Activated CD4-positive, alpha-beta T cell treated with anti-CD3 and anti-CD28 coated beads for 1 hour (primary cell): ENCODE measurements at places on chromosomes 1 and 21.
A peak's percentile ranks its signal among the peaks of the same experiment; 100 is the strongest.

GRCh38 chr1:111656086-111657017, 36.8 kb downstream of the RAP1A start:
- no peak for DNase-seq

- no peak for DNase-seq
Observed at GRCh38 chr1:171563675-171564074, 58.4 kb upstream of the MYOCOS start.

- no peak for DNase-seq
Observed at GRCh38 chr21:44962403-44962966, 22.7 kb downstream of the SLX9 start.

- no peak for DNase-seq
Observed at GRCh38 chr1:15353839-15354579, 55.7 kb upstream of the EFHD2 start.

- DNase-seq = no peak
Observed at GRCh38 chr1:153368495-153368894, 6.9 kb downstream of the S100A12 start.

GRCh38 chr21:22356663-22357062, 1358.5 kb downstream of the NCAM2 start:
- DNase-seq = no peak

- no peak for DNase-seq
Observed at GRCh38 chr1:70140894-70141293, 64.5 kb downstream of the LRRC40 start.

DNA sequence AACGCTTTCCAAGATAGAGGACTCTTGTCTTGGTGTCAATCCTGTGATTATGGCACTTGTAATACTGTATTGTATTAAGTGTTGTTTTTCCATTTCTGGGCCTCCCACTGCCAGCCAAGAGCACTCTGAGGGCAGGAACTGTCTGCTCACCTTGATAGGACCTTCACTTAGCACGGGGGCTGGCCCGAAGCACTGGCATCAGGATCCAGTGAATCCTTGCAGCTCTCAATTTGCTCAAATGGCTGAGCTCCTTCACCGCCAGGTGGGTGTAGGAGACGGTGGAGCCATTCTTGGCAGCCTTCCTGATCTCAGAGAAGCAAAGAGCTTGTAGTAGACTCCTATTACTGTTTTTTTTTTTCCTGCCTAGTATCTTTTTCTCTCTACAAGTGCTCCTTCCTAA, 17.7 kb downstream of the MECR start:
- DNase-seq = no peak

DNA sequence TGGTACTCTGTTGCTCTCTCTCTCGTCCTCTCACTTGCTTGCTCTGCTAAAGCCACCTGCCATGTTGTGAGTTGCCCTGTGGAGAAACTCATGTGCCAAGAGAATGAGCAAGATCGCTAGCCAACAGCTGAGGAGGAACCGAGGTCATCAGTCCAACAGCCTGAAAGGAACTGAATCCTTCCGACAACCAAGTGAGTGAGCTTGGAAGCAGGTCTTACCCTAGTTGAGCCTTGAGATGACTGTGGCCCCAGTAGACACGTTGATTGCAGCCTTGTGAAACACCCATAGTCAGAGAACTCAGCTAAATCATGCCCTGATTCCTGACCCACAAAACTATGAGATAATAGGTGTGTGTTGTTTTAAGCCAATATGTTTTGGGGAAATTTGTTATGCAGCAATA, 48.1 kb upstream of the BACH1 start:
- no peak for DNase-seq

GRCh38 chr1:98991127-98992012, 13.3 kb downstream of the PLPPR5 start:
- DNase-seq = no peak

DNA sequence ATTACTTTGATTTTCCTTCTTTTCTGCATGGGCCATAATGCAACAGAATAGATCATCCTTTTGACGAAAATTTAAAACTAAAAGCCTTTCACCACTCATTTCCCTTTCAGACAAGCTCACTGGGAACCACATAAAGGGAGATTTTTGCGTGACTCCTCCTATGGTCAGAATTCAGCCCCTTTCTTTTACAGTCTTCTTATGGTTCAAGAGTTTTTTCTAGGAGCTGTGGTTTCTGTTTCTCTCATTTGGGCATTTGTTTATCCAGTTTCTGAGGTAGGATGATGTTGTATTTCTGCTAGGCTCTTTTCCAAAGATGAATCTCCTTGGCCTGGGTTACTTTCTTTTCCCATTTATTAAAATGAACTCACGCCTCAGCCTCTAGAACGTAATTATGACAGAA, 16.9 kb downstream of the RGS1 start:
- no peak for DNase-seq

DNA sequence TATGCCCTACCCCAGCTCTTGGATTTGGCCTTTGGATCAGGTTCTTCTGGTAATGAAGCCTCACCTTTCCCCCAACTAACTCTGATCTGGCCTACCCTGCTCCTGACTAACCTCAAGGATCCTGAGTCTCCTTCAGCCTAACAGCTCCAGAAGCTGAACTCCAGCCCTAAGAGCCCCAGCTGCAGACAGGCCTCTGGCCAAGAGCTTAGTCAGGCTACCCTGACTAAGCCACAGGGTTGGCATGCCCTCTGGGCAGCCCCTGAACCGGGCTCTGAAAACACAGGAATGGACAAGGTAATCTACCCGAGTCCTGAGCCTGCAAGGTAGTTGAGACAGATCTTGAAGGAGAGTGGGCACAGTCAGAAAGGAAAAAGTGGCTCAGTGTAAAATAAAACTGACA, 29.4 kb downstream of the COA7 start:
- no peak for DNase-seq

DNA sequence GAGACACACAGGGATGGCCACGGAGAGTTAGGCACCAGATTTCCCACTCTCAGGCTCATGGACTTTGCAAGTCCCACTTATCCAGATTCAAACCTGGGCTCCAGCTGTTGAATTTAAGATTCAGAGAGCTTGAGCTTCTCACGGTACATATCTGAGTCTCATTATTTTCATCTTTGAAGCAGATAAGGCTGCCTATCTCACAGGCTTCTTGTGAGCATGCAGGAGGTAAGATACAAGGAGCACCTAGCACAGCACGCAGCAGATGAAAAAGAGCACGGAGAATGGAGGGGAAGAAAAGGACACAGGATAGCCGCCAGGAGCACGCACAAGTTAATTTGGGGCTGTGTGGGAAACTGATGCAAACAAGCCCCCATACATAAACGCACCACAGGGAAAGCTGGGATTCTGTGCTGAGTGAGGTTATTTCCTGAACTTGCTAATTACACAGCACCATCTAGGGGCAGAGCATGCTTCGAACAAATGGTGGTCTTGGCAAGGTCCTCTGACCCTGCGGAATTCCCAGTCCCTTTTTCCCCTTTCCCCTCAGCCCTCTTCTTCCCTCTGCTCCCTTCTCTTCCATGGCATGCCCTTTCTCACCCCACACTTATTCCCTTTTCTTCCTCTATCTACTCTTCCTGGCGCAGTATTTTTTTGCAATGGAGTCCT, 134.7 kb upstream of the VANGL1 start:
- no peak for DNase-seq

- DNase-seq = no peak
Observed at GRCh38 chr1:63523738-63524137, 413 bp downstream of the EFCAB7 start.

- DNase-seq = no peak
Observed at GRCh38 chr1:183543619-183544204, 46.5 kb downstream of the NCF2 start.

- peak; percentile 19 for DNase-seq
Observed at GRCh38 chr1:53585129-53585528, 125.9 kb downstream of the DMRTB1 start.

GRCh38 chr1:169746550-169746949, 12.7 kb upstream of the SELE start:
- no peak for DNase-seq

GRCh38 chr1:56561227-56562019, 17.9 kb downstream of the PLPP3 start:
- no peak for DNase-seq

- DNase-seq = no peak
Observed at GRCh38 chr21:18142655-18143054, 102.0 kb upstream of the CHODL start.

DNA sequence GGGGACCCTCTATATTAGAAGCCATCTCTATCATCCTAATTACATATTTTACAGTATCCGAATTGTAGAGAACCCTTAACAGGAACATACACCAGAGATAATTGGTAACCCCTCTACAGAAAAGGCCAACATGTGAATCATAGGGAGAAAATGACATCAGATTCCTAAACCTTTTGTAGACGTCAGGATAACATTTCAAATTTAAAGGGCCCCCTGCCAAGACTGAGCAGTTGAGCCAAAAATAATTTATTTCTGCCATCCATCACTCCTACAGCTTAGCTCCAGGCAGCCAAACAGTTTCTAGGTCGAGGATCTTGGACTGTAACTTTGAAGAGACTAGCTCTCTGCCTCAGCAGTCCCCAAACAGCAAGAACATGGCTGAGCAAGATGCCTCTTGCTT, 21.2 kb downstream of the ZNF697 start:
- no peak for DNase-seq

- DNase-seq = no peak
Observed at GRCh38 chr1:213070406-213070805, 19.4 kb downstream of the RPS6KC1 start.

DNA sequence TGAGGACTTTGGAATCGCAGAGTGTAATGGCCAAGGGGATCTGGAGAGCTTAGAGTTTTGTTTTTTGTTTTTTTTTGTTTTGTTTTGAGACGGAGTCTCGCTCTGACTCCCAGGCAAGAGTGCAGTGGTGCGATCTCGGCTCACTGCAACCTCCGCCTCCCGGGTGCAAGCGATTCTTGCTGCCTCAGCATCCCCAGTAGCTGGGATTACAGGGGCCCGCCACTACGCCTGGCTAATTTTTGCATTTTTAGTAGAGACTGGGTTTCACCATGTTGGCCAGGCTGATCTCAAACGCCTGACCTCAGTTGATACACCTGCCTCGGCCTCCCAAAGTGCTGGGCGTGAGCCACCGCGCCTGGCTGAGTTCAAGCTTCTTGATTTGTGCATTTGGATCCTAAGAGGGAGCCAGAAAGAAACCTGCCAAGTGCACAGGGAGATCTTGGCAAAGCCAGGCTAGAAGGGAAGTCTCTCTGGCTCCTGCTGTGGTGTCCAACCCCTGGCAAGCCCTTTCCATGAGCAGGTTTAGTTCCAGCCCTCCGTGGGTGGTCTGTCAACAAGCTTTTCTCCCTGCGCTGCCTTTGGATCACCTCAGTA, 852 bp downstream of the FAAH start:
- no peak for DNase-seq

DNA sequence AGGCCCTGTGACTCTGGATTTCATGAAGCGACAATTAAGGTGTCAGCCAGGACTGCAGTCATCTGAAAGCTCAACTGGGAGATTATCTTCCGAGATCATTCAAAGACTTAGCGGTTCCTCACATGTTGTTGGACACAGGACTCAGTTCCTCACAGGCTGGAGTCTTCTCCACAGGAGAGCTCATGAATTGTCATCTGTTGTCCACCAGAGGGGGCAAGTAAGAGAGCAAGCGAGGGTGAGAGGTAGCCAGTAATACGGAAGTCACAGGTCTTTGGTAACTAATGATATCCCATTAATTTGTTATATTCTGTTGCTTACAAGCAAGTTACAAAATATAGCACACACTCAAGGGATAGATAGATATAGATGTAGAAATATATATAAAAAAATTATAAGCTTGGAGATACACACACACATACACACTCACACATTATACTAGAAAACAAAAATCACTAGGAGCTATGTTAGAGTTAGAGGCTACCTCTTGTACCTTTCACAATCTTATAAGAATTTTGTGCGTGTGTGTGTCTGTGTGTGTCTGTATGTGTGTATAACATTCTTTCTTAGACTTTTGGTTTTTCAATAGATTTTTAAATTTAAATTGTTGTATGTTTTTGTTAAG, 1695.3 kb downstream of the BRINP3 start:
- DNase-seq = no peak

DNA sequence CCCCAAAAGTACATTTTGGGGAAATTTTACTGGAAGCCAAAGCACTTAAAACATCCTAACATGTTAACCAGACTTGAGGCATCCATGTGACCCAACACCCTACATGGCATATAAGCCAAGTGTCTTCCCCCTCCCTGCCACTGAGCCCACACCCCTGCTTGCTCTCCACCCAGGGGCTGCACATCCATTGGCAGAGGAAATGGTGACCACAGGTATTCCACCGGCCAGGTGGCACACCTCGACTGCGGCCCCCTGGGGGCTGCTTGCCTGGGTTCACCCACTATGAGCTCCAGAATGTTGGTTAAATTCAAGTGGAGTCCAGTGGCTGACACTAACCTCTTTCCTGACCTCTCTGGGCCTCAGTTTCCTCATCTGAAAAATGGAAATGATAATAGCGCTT, 64.4 kb upstream of the FAM20B start:
- DNase-seq = no peak

DNA sequence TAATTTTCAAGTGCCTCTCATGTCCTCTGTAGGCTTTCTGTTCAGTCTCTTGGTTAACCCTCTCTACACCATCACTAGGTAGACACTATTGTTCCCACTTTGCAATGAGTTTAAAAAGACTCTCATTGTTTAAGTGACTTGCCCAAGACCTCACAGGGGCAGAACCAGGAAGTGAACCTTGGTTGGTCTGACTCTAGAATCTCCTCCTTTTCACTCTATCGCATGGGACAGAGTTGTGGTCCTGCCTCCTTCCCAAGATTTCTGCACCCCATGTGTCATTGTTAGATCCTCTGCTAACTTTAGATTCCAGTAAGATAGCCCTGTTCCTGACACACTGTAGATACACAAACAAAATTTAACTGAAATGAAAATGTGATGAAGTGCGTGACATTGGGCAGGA, 481.7 kb upstream of the USP24 start:
- DNase-seq = no peak

- no peak for DNase-seq
Observed at GRCh38 chr1:246139745-246140182, 367.3 kb downstream of the SMYD3 start.

GRCh38 chr1:43449708-43450069, 4.0 kb downstream of the HYI start:
- DNase-seq = no peak

GRCh38 chr1:43883321-43883720, 50.3 kb upstream of the ARTN start:
- no peak for DNase-seq

GRCh38 chr1:67818162-67818561, 15.1 kb downstream of the GNG12 start:
- no peak for DNase-seq

DNA sequence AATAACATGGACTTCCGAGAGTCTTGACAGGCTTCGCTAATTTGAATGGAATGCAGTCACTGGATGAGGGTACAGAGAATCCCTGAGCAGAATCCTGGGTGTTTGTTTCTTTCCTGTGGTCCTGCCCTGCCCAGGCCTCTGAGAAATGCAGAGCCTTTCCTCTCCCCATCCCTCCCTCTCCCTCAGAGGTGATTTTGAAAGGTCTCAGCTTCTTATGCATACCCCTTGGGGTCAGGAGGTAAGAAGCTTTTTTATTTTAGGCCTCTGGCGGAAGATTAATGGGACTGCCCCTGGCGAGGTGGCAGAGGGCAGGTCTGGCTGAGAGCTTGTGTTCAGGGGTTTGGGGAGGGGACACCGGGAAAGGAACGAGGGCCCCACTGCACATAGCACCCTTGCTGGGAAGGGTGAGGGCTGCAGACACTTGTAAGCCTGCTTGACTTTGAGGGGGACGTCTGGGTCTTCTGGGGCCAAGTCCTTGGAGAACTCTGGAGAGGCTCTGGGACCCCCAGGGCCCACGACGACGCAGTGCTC, 116.5 kb upstream of the SLC45A1 start:
- no peak for DNase-seq
